CD4-positive, alpha-beta memory T cell (primary cell): ENCODE measurements at places on chromosomes 7 and 10. TPM values are rescaled to one million over a fixed set of nuclear protein-coding genes. Genes with fewer than 3 reads are reported as not detected.

GRCh38 chr10:110151971-110152370, 55.4 kb upstream of the MXI1 start:
- no peak overlapping the region for H3K4me3 ChIP-seq
- peaks cover 25% of the 10 kb centered on the region for H3K27me3 ChIP-seq

The TLX1 gene
- polyA plus RNA-seq: not detected

The HOXA6 gene
- not detected for polyA plus RNA-seq

DNA sequence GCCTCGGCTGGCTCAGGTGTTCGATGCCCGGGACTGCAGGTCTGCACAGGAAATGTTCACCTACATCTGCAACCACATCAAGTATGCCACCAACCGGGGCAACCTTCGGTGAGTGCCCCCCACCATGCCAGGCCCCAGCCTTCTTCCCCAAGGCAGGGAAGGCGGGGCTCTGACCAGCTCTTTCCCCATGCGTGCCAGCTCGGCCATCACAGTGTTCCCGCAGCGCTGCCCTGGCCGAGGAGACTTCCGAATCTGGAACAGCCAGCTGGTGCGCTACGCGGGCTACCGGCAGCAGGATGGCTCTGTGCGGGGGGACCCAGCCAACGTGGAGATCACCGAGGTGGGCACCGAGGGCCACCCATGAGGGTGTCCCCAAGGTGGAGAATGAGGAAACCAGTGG, 7.5 kb downstream of the NOS3 start:
- DNase-seq: no peak
- no peaks in the 10 kb centered on the region for H3K27me3 ChIP-seq
- no peak overlapping the region for H3K4me3 ChIP-seq
- H3K4me1 ChIP-seq: peaks cover 52% of the 10 kb centered on the region
- H3K36me3 ChIP-seq: no peaks in the 10 kb centered on the region

- H3K4me1 ChIP-seq: no peaks in the 10 kb centered on the region
- no peak overlapping the region for H3K4me3 ChIP-seq
- no peaks in the 10 kb centered on the region for H3K36me3 ChIP-seq
- no peaks in the 10 kb centered on the region for H3K27me3 ChIP-seq
- DNase-seq: no peak
These were observed 316.7 kb downstream of the CCDC3 start for GRCh38 chr10:12684784-12685183.
